Thyroid gland (tissue), 4 donors: ENCODE measurements at places on chromosomes 12 and 14.
A peak's percentile ranks its signal among the peaks of the same experiment; 100 is the strongest.

DNA sequence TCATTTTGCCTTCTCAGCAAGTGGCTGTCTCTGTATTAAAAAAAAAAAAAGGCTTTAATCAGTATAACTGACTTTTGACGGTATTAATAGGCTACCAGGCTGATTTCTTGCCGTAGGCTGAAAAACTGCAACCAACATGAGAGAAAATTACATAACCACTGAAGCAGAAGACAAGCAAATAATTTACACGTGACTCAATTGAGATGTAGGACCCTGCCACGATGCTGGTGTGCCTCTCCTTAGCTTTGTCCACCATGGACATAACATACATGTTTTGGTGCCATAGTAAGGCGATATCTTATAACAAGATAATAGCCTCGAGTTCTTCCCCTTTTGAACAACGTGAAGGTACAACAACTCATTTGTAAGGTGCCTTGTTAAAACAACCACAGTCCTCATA lies 88.7 kb upstream of the GRIP1 start:
- DNase-seq, result no peak

DNA sequence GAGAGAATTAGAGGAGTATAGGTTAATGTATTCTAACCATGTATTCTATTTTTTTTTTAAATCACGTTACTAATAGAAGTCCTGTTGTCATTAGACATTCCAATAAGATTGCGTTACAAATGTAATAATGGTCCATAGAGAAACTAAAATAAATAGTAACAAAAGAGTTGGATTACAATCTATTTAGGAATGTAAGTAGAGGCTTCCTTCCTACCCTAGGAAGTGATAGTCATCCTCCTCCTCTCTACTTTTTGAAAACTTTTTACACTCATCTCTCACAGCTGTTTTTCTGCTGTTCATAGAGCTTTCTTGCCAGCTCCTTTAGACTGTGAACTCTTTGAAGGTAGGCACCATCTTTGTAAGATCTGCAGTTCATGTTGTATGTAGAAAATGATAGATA lies 23.6 kb downstream of the TRHDE start:
- DNase-seq, result no peak

DNA sequence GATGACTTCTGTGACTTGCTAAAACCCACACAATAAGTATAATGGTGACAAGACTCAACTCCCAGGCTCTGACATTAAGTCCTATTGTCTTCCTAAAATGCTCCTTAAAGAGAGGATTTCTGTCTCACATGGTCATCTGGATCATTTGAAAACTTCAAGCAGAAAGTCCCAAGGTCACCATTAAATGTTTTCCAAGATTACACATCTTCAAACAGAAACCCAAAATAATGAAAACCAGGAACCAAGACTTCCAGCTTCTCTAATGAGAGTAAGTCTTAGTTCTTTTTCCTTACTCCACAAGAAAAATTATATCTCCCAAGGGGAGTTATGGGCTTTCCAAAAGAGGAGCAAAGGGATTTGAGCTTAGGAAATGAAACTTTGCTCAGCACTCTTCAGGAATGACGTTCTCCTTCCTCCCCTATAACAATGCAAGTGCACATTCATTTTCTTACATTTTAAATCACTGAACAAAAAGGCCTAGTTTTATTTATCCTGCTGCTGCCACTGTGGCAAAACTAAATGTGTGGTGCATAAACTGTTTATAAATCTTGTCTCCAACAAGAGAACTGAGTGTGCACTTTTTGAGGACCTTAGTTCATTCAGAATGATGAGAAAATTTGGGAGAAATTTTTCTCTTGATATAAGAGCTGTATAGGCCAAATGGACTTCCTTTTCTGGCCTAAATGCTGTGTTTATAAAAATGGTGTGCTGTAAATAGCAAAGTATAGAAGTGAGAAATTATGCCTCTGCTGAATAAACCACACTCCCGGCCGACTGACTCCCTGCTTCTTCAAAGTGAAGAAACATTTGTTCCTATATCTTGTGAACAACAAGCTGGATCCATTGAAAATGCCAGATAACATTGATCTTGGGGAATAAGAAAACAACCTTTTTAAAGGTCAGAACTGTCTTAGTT lies 148.4 kb upstream of the PLEKHG7 start:
- no peak for DNase-seq

DNA sequence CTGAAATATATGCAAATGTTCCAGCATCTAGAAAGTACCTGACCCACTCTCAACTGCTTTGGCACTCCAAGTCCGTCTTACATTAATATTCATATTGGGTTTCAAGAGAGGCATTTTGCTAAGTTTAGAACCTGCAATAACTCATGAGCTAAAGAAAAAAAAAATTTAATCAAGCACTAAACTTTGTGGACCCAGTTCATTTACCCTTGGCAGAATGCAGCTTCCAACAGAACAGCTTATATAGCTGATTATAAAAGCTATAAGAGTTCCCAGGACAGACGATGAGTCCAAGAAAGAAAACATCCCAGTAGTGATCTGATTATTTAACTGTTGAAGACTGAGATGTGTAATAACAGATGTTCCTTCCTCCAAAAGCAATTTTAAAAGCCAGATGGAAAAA lies 592.0 kb downstream of the KCNH5 start:
- no peak for DNase-seq

DNA sequence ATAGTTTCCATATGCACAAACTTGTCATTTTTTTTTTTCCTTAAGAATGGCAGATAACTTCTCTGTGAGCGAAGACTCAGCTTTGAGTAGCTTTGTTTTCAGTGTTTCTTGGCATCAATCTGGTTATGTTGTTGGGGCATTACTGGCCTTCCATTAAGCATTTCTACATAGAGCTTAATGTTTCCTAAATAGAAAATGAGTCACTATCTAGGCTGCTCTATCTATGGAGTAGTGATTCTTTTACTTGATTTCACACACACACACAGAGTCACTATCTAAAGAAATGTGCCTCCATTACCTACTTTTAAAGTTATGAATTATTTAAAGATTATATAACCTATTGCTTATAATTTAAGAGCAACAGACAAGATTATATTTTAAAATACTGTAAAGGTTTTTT lies 53.9 kb downstream of the TMEM260 start:
- no peak for DNase-seq

DNA sequence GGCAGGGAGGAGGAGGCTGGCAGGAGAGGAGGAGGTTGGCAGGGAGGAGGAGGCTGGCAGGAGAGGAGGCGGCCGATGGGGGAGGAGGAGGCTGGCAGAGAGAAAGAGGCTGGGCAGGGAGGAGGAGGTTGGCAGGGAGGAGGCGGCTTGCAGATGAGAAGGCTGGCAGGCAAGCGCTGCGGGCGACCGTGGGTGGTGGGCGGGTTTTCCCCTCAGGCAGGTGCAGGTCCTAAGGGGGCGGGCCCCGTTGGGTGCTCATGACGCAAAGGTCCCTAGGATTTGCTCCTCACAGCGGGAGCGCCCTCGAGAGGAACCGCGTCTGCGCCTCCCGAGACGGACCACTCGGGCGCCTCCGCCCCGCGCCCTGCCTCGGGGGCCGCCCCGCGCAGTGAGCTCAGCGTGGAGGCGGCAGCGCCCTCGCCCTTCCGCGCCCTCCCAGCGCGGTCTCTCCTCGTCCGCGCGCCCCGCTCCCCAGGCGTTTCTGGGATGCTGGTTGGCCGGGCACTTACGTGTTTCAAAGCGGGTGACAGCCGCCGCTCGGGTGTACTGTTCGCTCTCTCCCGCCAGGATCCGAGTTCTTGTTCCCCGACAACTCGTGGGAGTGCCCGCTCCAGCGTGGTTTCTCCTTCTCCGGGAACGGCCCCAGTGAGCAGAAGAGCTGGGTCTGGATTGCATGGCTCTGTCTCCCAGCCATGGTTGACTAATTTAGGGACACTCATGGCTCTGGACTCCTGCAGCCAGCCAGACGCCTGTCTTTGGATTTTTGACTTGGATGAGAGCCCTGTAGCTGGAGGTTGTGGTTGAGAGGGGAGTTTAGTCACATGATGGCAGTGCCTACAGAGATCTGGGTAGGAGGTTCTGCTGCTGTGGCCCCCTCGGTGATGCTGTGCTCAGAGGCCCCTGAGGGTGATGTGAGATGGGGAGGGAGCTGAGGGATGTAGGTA lies 64.1 kb upstream of the PPP4R3A start:
- peak; percentile 53 for DNase-seq

DNA sequence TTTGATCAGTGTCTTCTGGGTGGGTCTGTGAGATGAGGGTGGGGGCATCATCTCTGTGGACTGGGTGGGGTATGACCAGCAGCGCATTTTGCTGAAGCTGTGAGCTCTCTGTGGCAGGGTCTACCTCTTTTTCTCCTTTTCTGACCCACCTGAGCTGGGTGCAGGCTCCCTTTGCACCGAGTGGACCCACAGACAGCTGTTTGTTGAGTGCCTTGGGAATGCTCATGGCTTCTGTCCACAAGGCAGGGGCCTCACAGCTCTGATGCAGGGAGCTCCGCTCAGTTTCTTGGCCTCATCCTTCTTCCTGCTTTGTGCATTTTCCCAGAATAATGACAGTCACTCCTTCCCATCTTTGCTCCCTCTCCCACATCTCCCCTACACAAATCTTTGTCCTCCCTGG lies 380.6 kb downstream of the DPF3 start:
- no peak for DNase-seq

DNA sequence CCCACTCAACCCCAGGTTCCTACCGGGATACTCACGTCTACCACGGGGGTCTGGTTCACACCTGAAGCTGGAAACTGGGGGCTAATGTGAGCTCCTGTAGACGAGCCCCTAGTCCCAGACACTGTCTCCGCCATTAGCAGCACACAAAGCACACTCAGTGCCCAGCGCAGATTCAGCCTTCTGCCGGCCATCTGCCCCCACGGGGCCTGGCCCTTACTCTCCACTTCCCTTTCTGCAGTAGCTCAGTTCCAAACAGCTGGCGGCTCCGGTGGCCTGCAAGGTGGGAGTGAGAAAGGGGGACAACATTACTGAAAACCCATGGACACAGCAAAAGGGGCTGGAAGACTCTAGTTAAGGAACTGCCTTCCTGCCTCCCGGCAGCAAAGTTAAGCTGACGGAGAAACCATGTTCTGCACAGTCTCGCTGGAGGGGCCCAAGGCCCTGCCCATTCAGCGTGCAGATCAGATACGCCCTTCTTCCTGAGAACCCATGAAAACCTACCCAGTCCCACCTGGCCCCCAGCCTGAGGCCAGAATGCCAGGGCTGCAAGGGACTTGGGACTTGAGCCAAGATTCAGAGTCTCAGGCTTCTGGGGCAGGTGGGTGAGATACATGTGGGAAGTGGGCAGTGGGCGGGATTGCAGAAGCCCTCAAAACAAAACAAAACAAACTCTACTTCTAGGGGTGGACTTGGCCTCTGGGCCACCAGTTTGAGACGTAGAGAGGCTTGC lies 2.1 kb downstream of the SLC8B1 start:
- DNase-seq, result no peak

DNA sequence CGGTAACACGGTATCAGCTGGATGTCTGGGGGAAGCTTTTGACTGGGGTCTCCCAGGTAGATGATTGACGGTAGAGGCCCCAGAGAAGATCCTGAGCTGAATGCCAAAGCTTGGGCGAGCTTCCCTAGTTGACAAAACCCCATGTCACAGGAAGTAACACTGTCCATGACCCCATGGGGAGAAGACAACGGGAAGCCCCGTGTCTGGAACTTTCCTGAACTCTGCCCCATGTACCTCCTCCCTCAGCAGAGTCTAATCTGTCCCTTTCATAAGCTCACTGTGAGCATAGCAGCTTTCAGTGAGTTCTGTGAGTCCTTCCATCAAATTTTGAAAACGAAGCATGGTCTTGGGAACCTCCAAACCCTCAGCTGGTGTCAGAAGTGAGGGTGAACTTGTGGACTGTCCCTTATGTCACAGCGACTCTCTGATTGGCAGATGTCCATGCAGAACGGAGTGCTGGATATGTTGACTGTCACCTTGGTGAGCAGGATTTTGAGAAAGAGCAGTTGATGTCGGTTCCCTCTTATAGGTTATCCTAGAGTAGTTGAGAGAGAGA lies 29.7 kb upstream of the BEGAIN start:
- no peak for DNase-seq

GRCh38 chr14:89276424-89276975 lies 140.5 kb downstream of the FOXN3 start:
- no peak for DNase-seq

GRCh38 chr12:25384893-25385248 lies 134.1 kb upstream of the KRAS start:
- DNase-seq, result no peak

DNA sequence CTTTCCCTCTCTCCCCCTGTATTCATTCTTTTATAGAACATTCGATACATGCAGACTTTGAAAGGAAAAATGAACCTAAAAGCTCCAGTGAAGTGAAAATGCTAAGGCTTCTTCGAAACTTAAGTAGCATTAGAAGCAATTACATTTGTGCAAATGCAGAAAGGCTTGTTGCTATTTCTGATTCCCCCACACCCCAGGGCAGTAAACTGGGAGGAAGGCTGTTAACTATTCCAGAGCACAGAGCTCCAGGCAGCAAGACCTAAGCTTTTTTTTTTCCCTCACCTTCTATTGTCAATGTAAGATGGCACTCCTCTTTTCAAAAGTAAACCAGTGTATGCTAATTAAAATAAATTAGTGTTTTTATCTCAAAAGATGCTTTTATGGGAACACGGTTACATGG lies 448.9 kb upstream of the TBX3 start:
- DNase-seq, result no peak

GRCh38 chr14:99187858-99188257 lies 84.1 kb downstream of the BCL11B start:
- DNase-seq, result no peak

GRCh38 chr14:103022002-103022684 lies 35.2 kb downstream of the CDC42BPB start:
- DNase-seq, result peak; percentile 31

- no peak for DNase-seq
These were observed 45.2 kb upstream of the PPP2R5C start for GRCh38 chr14:101716077-101716950.

GRCh38 chr12:109434582-109434981 lies 42.5 kb downstream of the KCTD10 start:
- peak; percentile 80 for DNase-seq

DNA sequence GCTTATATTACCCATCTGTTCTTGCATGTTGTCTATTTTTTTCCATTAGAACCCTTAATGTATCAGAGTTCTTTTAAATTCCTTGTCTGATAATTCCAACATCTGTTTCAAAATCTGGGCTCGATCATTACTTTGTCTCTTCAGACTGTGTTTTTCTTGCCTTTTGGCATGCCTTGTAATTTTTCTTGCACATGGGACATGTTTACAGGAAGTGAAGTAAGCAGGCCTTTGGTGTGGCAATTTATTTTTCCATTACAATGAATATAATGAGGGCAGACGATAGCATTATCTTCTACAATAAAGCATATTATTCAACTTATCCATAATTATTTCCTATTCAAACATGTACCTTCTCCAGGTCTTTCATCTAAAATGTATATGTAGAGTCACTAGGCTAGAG lies 48.3 kb downstream of the STXBP6 start:
- DNase-seq, result no peak

GRCh38 chr12:48247181-48247966 lies 44.3 kb upstream of the OR10AD1 start:
- DNase-seq, result no peak

- no peak for DNase-seq
These were observed 111.1 kb downstream of the STAB2 start for GRCh38 chr12:103697971-103698751.

DNA sequence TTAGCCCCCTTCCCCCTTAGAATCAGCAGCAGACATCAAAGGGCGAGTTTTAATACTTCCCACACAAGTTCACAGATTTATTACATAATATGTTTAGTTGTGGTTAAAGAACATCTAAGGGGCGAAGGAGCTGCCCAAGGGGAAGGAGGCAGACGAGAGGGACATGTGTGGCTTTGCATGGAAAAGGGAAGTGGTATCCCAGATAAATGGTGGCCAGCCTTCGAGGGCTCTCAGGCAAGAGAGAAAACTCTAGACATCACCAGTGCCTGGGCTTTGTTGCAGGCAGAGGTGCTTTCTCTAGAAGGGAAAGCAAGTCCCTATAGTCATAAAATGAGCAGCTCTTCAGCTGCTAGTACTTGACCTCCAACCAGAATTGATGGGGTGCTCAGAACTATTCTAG lies 121.2 kb downstream of the CACNA1C start:
- no peak for DNase-seq
